Activated CD4-positive, CD25-positive, alpha-beta regulatory T cell treated with anti-CD3 and anti-CD28 coated beads, Interleukin-2, amount 50 U/mL, for 72 hours (primary cell): ENCODE measurements at places on chromosomes 5 and 9.

GRCh38 chr5:163867738-163868137, 362.3 kb downstream of the MAT2B start:
- DNase-seq = no peak

DNA sequence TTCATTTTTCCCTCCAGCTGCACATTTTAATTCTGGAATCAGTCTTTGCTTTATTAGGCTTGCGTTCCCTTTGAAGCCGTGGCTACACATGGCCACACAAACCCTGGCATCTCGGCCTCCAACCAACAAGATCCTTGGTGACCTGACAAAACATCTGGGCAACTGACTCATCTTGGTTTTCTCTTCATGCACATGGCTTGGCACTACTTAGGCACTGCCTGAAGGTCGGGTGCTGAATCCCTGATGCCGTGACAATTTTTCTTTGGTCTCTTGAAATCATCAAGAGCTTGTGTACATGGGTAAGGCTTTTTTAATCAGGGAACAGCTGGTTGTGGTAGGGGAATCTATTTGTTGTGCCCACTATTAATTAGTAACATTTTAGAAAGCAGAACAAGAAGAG, 16.0 kb upstream of the PAPPA start:
- DNase-seq = no peak

DNA sequence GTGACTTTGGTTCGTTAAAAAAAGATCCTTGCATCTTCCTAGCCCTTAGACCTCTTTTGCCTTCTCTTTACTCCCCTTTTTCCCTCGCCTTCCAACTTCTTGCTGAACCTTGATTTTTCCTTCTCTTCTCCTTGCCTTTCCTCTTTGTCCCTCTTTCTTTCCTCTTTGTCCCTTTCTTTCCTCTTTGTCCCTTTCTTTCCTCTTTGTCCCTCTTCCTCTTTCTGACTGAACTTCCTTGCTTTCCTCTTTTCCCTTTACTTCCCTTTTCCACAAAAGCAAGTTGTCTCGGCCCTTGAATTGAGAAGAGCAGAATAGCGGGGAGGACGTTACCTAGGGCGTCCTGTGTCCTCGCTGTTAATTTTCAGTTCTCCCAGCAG, 1.4 kb upstream of the MLLT3 start:
- no peak for DNase-seq

GRCh38 chr5:123035918-123036390, 571 bp downstream of the PPIC start:
- DNase-seq = no peak

GRCh38 chr5:126117044-126117443, 306.2 kb upstream of the GRAMD2B start:
- no peak for DNase-seq

DNA sequence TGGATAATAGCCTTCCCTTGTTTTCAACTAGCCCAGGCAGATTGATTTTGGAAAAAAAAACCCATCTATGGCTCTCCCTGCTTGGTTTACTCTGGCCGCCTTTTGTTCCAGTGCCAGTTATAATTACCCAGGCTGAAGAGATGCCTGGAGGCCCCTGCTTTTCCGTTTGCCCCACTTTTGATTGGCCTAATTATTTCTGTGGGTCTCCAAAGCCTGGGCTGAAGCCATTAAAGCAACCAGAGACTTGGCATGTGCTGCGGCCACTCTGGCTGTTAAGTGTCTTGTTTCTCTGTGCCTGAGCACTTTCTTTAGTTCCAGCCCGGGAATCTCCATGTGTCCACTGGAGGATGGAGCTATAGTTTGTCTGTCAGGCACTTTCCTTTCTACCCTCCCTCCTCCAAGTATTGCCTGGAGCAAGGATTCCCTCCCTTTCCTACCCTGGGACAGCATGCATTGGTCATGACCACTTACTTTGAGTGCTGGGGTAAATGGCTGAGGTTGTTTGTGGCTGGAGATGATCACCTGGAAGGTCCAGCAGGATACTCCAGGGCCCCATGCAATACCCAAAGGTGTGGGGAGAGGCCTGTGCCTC, 105.1 kb upstream of the CTSL start:
- DNase-seq = no peak

DNA sequence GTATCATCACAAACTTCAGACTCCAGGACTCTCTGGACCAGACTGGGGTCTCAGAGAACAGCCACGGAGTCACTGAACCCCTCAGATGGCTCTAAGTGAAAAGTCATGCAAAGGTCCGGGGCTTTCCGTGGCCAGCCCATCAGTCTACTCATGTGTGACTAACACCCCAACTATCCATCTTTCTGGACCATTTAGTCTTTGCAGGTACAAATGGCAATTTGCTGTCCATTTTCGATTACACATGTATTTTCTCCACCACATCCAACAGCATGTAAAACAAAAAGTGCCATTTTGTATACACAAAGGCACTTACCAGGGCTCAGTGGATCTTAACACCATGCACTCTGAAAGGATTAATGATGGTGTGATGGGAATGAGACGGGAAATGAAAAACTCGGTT, 387.7 kb downstream of the BNC2 start:
- DNase-seq = no peak
